Tibial artery (tissue), 4 donors: ENCODE measurements at places on chromosomes 16 and 17.

DNA sequence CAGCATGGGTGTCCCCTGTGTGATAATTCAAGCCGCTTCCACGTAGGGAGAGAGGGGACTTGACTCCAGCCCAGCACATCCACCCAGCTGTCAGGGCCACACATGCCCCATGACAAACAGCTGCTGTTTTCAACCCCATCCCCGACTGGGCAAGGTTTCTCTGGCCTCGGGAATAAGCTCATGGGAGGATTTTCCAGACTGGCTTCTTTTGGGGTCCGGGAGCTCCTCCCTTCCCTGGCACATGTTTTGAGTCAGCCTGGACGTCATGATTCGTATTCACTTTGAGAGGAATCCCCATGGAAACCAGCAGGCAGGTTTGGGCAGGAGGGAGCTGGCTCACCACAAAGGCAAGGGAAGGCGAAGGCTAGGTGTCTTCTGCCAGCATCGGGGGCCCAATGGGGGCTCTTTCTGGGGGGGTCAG is 156.4 kb downstream of the CMIP start:
- DNase-seq: peak; percentile 35
- H3K4me3 ChIP-seq: no peak overlapping the region
- no peaks in the 10 kb centered on the region for H3K27me3 ChIP-seq
- H3K27ac ChIP-seq: peak overlapping the region; percentile 33
- peaks cover 25% of the 10 kb centered on the region for H3K4me1 ChIP-seq

DNA sequence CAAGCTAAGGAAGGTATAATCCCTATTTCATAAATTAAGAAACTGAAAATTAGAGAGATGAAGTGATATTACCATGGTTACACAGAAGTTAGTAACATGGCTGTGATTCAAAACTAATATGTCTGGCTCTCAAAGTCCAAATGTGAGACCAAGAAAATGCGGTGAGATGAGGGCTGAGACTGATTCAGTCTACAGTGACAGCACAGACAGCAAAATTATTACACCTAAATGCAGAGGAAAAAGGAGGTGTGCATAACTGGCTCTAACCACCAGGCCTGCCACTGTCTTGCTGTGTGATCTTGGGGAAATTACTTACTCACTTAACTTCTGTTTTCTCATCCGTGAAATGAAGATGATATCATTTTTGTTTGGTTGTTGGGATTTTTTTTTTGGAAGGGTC is 270.0 kb upstream of the SOX9 start:
- no peak overlapping the region for H3K4me3 ChIP-seq
- no peak for DNase-seq
- no peaks in the 10 kb centered on the region for H3K27me3 ChIP-seq

- DNase-seq: no peak
- H3K4me3 ChIP-seq: no peak overlapping the region
- H3K27me3 ChIP-seq: no peaks in the 10 kb centered on the region
- no peak overlapping the region for H3K27ac ChIP-seq
- no peaks in the 10 kb centered on the region for H3K36me3 ChIP-seq
Measured at GRCh38 chr16:49556606-49557446, 183.2 kb downstream of the C16orf78 start.

- H3K36me3 ChIP-seq: peaks cover 39% of the 10 kb centered on the region
- no peak overlapping the region for H3K4me3 ChIP-seq
- no peak overlapping the region for H3K27ac ChIP-seq
- H3K27me3 ChIP-seq: no peaks in the 10 kb centered on the region
- H3K4me1 ChIP-seq: peaks cover 8% of the 10 kb centered on the region
- DNase-seq: no peak
Measured at GRCh38 chr17:16013943-16014407, 14.4 kb downstream of the TTC19 start.

GRCh38 chr17:44830359-44831288 is 537 bp upstream of the GJC1 start:
- peaks cover 16% of the 10 kb centered on the region for H3K4me1 ChIP-seq
- no peaks in the 10 kb centered on the region for H3K36me3 ChIP-seq
- peak overlapping the region; percentile 71 for H3K4me3 ChIP-seq
- no peaks in the 10 kb centered on the region for H3K27me3 ChIP-seq

GRCh38 chr16:68064791-68065365 is 20.3 kb upstream of the NFATC3 start:
- no peak overlapping the region for H3K4me3 ChIP-seq
- H3K36me3 ChIP-seq: peaks cover 5% of the 10 kb centered on the region
- peak overlapping the region; percentile 72 for H3K27ac ChIP-seq

DNA sequence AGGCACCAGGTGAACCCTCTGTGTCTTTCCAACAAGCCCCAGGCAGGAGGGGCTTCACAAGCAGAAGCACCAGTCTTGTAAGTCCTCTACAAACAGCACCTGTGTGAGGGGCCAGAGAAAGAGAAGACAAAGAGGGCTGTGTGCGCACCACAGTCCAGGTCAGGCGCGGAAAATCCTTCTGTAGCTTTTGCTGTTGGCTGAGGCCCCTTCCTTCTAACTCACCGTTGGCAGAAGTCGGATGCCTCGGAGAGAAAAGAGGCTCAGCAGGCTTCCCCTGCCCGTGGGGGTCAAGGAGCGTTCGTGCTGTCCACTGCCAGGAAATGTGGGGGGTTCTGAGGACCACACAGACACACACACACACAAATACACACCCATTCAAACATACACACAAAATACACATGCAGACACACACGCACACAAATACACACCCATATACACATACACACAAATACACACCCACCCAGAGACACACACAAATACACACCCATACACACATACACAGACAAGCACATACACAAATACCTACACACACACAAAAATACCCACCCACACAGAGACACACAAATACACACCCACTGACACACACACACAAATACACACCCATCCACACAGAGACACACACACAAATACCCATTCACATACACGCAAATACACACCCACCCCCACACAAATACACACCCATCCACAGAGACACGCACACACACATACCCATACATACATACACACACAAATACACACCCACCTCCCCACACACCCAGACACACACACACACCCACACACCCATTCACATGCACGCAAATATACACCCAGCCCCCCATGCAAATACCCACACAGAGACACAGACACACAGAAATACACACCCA is 6.8 kb downstream of the ZG16B start:
- H3K36me3 ChIP-seq: no peaks in the 10 kb centered on the region
- H3K27ac ChIP-seq: no peak overlapping the region
- no peak for DNase-seq
- H3K4me1 ChIP-seq: no peaks in the 10 kb centered on the region
- peaks cover 72% of the 10 kb centered on the region for H3K27me3 ChIP-seq
- H3K4me3 ChIP-seq: no peak overlapping the region

DNA sequence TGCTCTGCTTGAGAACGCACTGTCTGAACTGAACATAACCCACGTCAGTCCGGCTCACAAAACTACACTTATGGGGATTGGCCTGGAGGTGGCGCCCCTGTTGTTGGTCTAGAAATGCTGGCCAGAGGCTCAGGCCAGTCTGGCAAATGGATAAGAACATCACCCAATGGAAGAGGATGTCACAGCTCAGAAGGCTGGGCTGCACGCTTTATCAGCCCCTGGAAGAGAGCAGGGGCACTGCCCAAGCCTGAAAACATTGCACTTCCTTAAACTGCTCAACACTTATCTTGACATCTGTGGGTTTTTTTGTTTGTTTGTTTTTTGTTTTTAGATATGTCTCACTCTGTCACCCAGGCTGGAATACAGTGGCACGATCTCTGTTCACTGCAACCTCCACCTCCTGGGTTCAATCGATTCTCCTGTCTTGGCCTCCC is 24.8 kb upstream of the BPTF start:
- H3K27ac ChIP-seq: no peak overlapping the region
- no peak overlapping the region for H3K4me3 ChIP-seq
- no peaks in the 10 kb centered on the region for H3K36me3 ChIP-seq

GRCh38 chr17:60077672-60078519 is 825 bp downstream of the HEATR6 start:
- H3K27ac ChIP-seq: peak overlapping the region; percentile 76
- no peaks in the 10 kb centered on the region for H3K27me3 ChIP-seq
- H3K36me3 ChIP-seq: peaks cover 30% of the 10 kb centered on the region
- DNase-seq: no peak

DNA sequence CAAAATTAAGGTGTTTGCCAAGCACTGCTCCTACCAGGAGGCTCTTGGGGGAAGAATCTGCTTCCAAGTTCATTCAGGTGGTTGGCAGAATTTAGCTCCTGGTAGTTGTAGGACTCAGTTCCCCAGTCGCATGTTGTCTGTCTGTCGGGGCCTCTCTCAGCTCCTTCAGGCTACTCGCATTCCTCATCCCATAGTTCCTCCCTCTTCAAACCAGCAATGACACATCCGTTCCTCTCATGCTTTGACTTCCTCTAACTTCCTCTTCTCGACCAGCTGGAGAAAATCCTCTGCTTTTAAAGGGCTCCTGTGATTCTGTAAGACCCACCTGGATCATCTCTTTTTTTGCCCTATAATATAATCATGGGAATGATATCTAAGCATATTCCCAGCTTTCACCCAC is 108.1 kb downstream of the PMP22 start:
- no peaks in the 10 kb centered on the region for H3K4me1 ChIP-seq
- H3K4me3 ChIP-seq: no peak overlapping the region
- no peak for DNase-seq
- H3K27me3 ChIP-seq: no peaks in the 10 kb centered on the region
- no peaks in the 10 kb centered on the region for H3K36me3 ChIP-seq

- H3K4me1 ChIP-seq: no peaks in the 10 kb centered on the region
- no peak overlapping the region for H3K4me3 ChIP-seq
- DNase-seq: no peak
- no peaks in the 10 kb centered on the region for H3K27me3 ChIP-seq
- no peak overlapping the region for H3K27ac ChIP-seq
- no peaks in the 10 kb centered on the region for H3K36me3 ChIP-seq
Measured at GRCh38 chr16:5460701-5461100, 363.1 kb upstream of the EEF2KMT start.

GRCh38 chr17:3710951-3711383 is 12.7 kb upstream of the HASPIN start:
- H3K36me3 ChIP-seq: peaks cover 27% of the 10 kb centered on the region
- no peak overlapping the region for H3K4me3 ChIP-seq
- H3K27me3 ChIP-seq: no peaks in the 10 kb centered on the region
- H3K4me1 ChIP-seq: no peaks in the 10 kb centered on the region
- DNase-seq: no peak

- no peak overlapping the region for H3K4me3 ChIP-seq
- H3K27me3 ChIP-seq: no peaks in the 10 kb centered on the region
- H3K4me1 ChIP-seq: no peaks in the 10 kb centered on the region
- no peak overlapping the region for H3K27ac ChIP-seq
Measured at GRCh38 chr16:81967358-81967757, 43.9 kb downstream of the SDR42E1 start.

DNA sequence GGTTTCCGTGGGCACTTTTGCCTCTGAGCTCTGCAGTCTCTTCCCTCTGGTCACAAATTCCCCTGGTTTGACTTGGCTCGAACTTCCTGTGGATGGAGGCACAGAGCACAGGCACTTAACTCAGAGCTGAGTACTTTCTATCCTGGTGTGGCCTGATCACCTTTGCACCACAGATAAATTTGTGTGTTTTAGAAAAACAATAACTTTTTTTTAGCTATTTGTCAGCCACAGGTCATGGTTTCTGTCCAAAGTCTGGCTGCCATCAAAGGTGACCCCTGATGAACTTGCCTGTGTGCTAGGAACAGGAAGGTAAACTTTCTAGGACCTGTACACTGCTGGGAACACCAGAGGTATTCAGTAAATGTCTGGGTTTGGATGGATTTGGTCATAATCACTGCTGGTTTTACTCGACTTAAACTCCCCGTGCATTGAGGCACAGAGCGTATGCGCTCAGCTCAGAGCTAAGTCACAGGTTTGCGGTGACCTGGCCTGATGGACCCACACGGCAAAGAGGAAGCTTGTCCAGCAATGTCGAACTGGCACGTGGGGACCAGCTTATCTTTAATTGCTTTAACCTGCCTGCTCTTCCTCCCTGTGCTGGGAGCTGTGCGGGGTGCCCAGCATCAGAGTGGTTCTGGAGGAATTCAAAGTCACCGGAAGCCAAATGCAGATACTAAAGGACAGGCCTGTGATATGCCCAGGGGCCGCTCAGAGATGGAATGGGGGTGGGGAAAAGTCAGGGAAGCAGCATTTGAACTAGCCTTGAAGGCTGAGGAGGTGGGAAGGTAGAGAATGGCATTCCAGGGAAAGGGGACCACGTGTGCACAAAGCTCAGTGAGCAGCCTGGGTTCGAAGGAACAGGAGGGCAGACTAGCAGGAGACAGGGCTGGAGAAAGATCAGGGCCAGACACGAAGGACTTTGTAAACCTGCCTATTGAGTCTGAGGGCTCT is 12.9 kb downstream of the SLC13A5 start:
- peaks cover 25% of the 10 kb centered on the region for H3K27me3 ChIP-seq
- no peaks in the 10 kb centered on the region for H3K4me1 ChIP-seq
- H3K27ac ChIP-seq: no peak overlapping the region
- no peaks in the 10 kb centered on the region for H3K36me3 ChIP-seq
- DNase-seq: no peak
- no peak overlapping the region for H3K4me3 ChIP-seq

DNA sequence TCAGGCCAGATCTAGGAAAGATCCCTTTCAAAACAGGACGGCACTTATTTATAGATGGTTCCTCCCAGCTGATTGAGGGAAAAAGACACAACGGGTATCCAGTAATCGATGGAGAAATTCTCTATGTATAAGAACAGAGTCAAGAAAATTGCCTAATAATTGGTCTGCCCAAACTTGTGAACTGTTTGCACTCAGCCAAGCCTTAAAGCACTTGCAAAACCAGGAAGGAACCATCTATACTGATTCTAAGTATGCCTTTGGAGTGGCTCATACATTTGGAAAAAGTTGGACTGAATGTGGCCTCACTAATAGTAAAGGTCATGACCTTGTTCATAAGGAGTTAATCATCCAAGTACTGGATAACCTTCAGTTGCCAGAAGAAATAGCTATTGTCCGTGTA is 5.9 kb downstream of the HPR start:
- DNase-seq: no peak
- no peaks in the 10 kb centered on the region for H3K4me1 ChIP-seq
- no peak overlapping the region for H3K27ac ChIP-seq
- H3K27me3 ChIP-seq: no peaks in the 10 kb centered on the region

GRCh38 chr17:62032480-62032879 is 32.6 kb downstream of the MED13 start:
- H3K36me3 ChIP-seq: peaks cover 58% of the 10 kb centered on the region
- no peaks in the 10 kb centered on the region for H3K27me3 ChIP-seq
- no peak for DNase-seq

GRCh38 chr17:3750926-3751325 is 27.2 kb downstream of the HASPIN start:
- no peak overlapping the region for H3K27ac ChIP-seq
- no peak for DNase-seq
- H3K27me3 ChIP-seq: peaks cover 58% of the 10 kb centered on the region
- H3K36me3 ChIP-seq: no peaks in the 10 kb centered on the region

GRCh38 chr17:10726196-10726595 is 3.6 kb downstream of the TMEM220 start:
- no peaks in the 10 kb centered on the region for H3K27me3 ChIP-seq
- DNase-seq: no peak
- H3K4me3 ChIP-seq: no peak overlapping the region
- H3K4me1 ChIP-seq: no peaks in the 10 kb centered on the region

DNA sequence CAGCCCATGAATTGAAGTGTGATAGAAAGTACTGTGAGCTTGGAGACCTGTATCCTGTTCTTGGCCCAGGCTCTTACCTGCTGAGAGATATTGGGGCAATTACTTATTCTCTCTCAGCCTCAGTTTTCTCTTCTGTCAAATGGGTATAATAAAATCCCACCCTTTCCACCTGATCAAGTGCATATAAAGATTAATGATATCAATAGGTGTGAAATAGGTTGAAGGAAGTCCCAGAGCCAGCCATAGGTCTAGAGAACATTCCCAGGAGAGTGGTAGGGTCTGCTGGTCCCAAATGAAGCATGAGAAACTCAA is 81.2 kb downstream of the GNAO1 start:
- H3K36me3 ChIP-seq: no peaks in the 10 kb centered on the region
- no peaks in the 10 kb centered on the region for H3K27me3 ChIP-seq
- no peak overlapping the region for H3K4me3 ChIP-seq
